Large intestine (tissue), 12 donors: ENCODE measurements at places on chromosomes 1 and 21. TPM values are rescaled to one million over a fixed set of nuclear protein-coding genes. Genes with fewer than 3 reads are reported as not detected.

The SPRR3 gene
- polyA plus RNA-seq, result not detected

The A3GALT2 gene
- polyA plus RNA-seq, result 0.10 TPM

The OR2L13 gene
- polyA plus RNA-seq, result 0.09 TPM

The ADAMTS5 gene
- polyA plus RNA-seq, result 7.8 TPM

The BARHL2 gene
- not detected for polyA plus RNA-seq

- H3K36me3 ChIP-seq, result no peaks in the 10 kb centered on the region
- H3K4me1 ChIP-seq, result no peaks in the 10 kb centered on the region
- DNase-seq, result no peak
- no peak overlapping the region for H3K27ac ChIP-seq
Measured at GRCh38 chr1:178962853-178963711, 62.6 kb upstream of the FAM20B start.

- H3K27ac ChIP-seq, result peak overlapping the region; percentile 86
- H3K27me3 ChIP-seq, result no peaks in the 10 kb centered on the region
- peak overlapping the region; percentile 88 for H3K4me3 ChIP-seq
- peaks cover 3% of the 10 kb centered on the region for H3K36me3 ChIP-seq
- peaks cover 45% of the 10 kb centered on the region for H3K4me1 ChIP-seq
Measured at GRCh38 chr1:21344750-21345443, 54.6 kb upstream of the ECE1 start.

GRCh38 chr1:116477429-116477828 is 93.4 kb downstream of the CD58 start:
- peak; percentile 87 for DNase-seq
- H3K4me3 ChIP-seq, result no peak overlapping the region
- H3K36me3 ChIP-seq, result no peaks in the 10 kb centered on the region
- peak overlapping the region; percentile 98 for H3K27ac ChIP-seq
- H3K27me3 ChIP-seq, result no peaks in the 10 kb centered on the region
- H3K4me1 ChIP-seq, result peaks cover 81% of the 10 kb centered on the region

- H3K4me1 ChIP-seq, result peaks cover 63% of the 10 kb centered on the region
- H3K27me3 ChIP-seq, result no peaks in the 10 kb centered on the region
- no peaks in the 10 kb centered on the region for H3K36me3 ChIP-seq
Measured at GRCh38 chr1:30741239-30741894, 16.2 kb downstream of the LAPTM5 start.

DNA sequence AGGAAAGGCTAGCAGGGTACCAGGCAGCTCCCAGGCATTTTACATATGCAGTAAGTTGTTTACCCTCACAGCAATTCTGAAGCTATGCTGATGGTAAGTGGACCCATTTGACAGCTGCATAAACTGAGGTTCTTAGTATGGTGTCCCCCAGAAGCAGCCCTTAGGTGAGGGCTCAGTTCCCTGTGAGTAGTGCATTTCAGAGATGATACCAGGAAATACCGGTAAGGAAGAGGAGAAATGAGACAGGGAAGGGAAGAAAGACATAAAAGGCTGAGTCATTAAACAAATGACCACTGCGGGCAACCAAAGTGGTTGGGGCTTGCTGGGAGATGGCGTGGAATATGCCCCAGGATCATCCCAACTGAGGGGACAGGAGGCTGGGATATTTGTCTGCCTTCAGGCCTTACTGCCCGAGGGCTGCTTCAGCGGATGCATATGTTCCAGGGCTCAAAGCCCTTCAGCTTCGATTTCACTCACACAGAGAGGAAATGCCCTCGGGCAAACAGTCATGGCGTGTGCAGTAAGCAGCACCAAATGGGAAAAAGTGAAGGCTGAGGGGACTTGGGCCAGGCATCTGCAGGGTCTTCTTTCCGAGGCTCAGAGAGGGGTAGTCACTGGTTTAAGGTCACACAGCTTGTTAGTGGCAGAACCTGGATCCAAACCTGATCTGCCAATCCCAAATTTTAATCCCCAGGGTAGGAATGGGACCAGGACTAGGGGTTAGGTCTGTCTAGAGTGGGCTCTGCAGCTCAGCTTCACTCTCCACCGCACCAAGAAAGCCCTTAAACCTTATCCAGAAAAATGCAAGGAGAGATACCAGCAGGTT is 133.7 kb upstream of the RUNX3 start:
- no peak overlapping the region for H3K27ac ChIP-seq
- no peaks in the 10 kb centered on the region for H3K4me1 ChIP-seq
- no peak for DNase-seq
- H3K36me3 ChIP-seq, result no peaks in the 10 kb centered on the region

- no peak overlapping the region for H3K4me3 ChIP-seq
- H3K36me3 ChIP-seq, result no peaks in the 10 kb centered on the region
- no peaks in the 10 kb centered on the region for H3K27me3 ChIP-seq
- no peaks in the 10 kb centered on the region for H3K4me1 ChIP-seq
Measured at GRCh38 chr1:107897438-107898345, 67.3 kb downstream of the VAV3 start.

GRCh38 chr1:231421546-231421970 is 529 bp downstream of the EGLN1 start:
- peaks cover 5% of the 10 kb centered on the region for H3K4me1 ChIP-seq
- H3K36me3 ChIP-seq, result no peaks in the 10 kb centered on the region
- H3K27me3 ChIP-seq, result no peaks in the 10 kb centered on the region
- H3K4me3 ChIP-seq, result peak overlapping the region; percentile 91

- no peak overlapping the region for H3K4me3 ChIP-seq
- DNase-seq, result no peak
- peaks cover 12% of the 10 kb centered on the region for H3K27me3 ChIP-seq
- no peaks in the 10 kb centered on the region for H3K36me3 ChIP-seq
- H3K4me1 ChIP-seq, result no peaks in the 10 kb centered on the region
Measured at GRCh38 chr1:36715797-36716196, 233.1 kb upstream of the CSF3R start.

DNA sequence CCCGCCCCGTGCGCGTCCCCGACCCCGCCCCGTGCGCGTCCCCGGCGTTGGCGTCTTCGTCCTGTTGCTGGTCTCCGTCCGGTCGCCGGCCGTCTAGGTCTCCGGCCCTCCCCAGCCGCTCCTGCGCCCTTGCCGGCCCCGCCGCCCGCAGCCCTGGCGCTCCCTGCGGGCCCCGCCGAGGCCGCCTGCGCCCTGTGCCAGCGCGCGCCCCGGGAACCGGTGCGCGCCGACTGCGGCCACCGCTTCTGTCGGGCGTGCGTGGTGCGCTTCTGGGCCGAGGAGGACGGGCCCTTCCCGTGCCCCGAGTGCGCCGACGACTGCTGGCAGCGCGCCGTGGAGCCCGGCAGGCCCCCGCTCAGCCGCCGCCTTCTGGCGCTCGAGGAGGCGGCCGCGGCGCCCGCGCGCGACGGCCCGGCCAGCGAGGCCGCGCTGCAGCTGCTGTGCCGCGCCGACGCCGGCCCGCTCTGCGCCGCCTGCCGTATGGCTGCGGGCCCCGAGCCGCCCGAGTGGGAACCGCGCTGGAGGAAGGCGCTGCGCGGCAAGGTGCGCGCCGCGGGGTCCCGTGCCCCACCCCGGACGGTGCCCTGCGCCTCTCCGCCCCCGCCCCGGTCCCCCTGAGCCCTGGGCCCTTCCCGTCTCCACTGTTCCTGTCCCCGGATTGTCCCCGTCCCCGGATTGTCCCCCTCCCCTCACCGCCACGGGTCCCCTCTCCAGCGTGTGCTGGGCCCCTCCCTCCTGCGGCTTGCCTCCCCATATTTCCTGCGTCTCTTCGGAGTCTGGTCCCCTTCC is at the start of gene RNF187:
RNF187 (plus strand) TSS at position 47 of the 789 bp plus-strand sequence.
- H3K4me1 ChIP-seq, result peaks cover 7% of the 10 kb centered on the region
- peaks cover 25% of the 10 kb centered on the region for H3K36me3 ChIP-seq
- peak within 1 kb of the TSS; percentile 95 for H3K4me3 ChIP-seq
- no peak for DNase-seq
- no peaks in the 10 kb centered on the region for H3K27me3 ChIP-seq
- peak within 1 kb of the TSS; percentile 99 for H3K27ac ChIP-seq

- H3K27me3 ChIP-seq, result peaks cover 41% of the 10 kb centered on the region
- H3K4me1 ChIP-seq, result peaks cover 6% of the 10 kb centered on the region
- no peak overlapping the region for H3K27ac ChIP-seq
- DNase-seq, result peak; percentile 57
- H3K36me3 ChIP-seq, result no peaks in the 10 kb centered on the region
Measured at GRCh38 chr1:228445843-228446650, 29.4 kb upstream of the TRIM17 start.

GRCh38 chr1:238628110-238628509 is 737.4 kb upstream of the ZP4 start:
- no peaks in the 10 kb centered on the region for H3K27me3 ChIP-seq
- no peak for DNase-seq
- no peak overlapping the region for H3K4me3 ChIP-seq
- no peaks in the 10 kb centered on the region for H3K4me1 ChIP-seq
- no peak overlapping the region for H3K27ac ChIP-seq
- H3K36me3 ChIP-seq, result no peaks in the 10 kb centered on the region

DNA sequence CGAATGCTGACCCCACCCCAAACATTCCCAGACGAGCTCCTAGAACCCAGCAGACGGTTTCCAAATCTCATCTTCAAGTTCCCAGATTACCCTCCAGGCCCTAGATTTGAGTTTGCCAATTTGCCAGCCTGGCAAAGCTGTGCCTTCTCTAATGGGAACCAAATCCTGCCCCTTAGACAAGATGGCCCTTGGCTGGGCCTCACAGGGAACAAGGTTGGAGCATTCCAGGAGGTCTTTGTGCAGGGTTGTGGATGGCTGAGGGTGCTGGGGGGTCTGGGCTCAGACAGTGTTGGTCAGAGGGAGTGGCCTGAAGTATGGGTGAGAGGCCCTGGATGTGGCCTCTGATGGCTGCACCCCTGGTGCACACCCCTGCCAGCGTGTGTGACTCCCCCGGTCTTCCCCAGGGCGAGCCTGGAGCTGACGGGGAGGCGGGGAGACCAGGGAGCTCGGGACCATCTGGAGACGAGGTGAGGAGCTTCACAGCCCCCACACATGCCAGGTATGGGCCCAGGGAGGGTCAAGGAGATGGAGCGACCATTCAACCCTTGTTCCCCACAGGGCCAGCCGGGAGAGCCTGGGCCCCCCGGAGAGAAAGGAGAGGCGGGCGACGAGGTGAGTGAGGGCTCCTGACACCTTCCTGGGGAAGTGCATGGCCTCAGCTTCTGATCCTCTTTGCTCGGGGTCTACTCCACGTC is 10.2 kb downstream of the COL6A1 start:
- H3K36me3 ChIP-seq, result peaks cover 75% of the 10 kb centered on the region
- peaks cover 7% of the 10 kb centered on the region for H3K4me1 ChIP-seq
- no peak overlapping the region for H3K4me3 ChIP-seq

DNA sequence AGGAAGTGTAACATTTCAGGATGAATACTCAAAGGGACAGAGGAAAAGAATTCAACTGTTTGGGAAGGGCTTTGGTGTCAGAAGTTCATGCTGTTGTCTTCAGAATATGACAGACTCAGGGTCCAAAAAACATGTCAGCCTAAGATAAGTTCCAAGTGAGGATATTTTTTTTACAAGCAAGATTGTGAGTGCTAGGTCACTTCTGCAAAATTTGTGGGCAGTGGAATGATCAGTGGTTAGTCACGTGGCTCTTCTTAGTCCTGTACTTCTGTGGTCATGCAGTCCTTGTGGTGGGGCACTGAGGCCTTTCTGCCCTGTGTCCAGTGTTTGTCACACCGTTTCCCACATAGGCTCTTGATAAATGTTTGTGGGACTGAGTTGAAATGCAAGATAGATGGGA is 5.2 kb downstream of the RGL1 start:
- no peak overlapping the region for H3K4me3 ChIP-seq
- DNase-seq, result no peak

- DNase-seq, result no peak
- peaks cover 6% of the 10 kb centered on the region for H3K4me1 ChIP-seq
- no peaks in the 10 kb centered on the region for H3K27me3 ChIP-seq
- H3K36me3 ChIP-seq, result peaks cover 42% of the 10 kb centered on the region
Measured at GRCh38 chr1:43405876-43406234, 16.2 kb downstream of the SZT2 start.

- no peak for DNase-seq
- no peaks in the 10 kb centered on the region for H3K4me1 ChIP-seq
- no peak overlapping the region for H3K27ac ChIP-seq
- H3K27me3 ChIP-seq, result no peaks in the 10 kb centered on the region
Measured at GRCh38 chr1:28341591-28341990, 12.8 kb downstream of the MED18 start.

- peak overlapping the region; percentile 44 for H3K4me3 ChIP-seq
- H3K36me3 ChIP-seq, result peaks cover 26% of the 10 kb centered on the region
- DNase-seq, result peak; percentile 38
Measured at GRCh38 chr1:20634594-20635084, 1.4 kb downstream of the PINK1 start.

- no peaks in the 10 kb centered on the region for H3K27me3 ChIP-seq
- peaks cover 4% of the 10 kb centered on the region for H3K4me1 ChIP-seq
- H3K4me3 ChIP-seq, result no peak overlapping the region
Measured at GRCh38 chr1:19700079-19700777, 35.6 kb downstream of the HTR6 start.

- H3K36me3 ChIP-seq, result peaks cover 9% of the 10 kb centered on the region
- H3K4me1 ChIP-seq, result no peaks in the 10 kb centered on the region
- no peaks in the 10 kb centered on the region for H3K27me3 ChIP-seq
- no peak overlapping the region for H3K27ac ChIP-seq
- H3K4me3 ChIP-seq, result no peak overlapping the region
Measured at GRCh38 chr1:88867743-88868521, 23.4 kb downstream of the GTF2B start.

- H3K4me3 ChIP-seq, result no peak overlapping the region
- no peak for DNase-seq
- peaks cover 14% of the 10 kb centered on the region for H3K4me1 ChIP-seq
- no peaks in the 10 kb centered on the region for H3K36me3 ChIP-seq
- H3K27ac ChIP-seq, result no peak overlapping the region
Measured at GRCh38 chr1:114512595-114513280, 1.7 kb upstream of the TRIM33 start.

- DNase-seq, result peak; percentile 4
- no peak overlapping the region for H3K27ac ChIP-seq
- H3K4me1 ChIP-seq, result no peaks in the 10 kb centered on the region
- H3K4me3 ChIP-seq, result no peak overlapping the region
- H3K27me3 ChIP-seq, result no peaks in the 10 kb centered on the region
Measured at GRCh38 chr1:197663162-197663953, 111.9 kb downstream of the DENND1B start.

GRCh38 chr1:222712253-222713090 is at the start of the genes AIDA and BROX:
TSS of gene AIDA (minus strand) at chr1:222712491. CDS start at chr1:222712317, 174 bp downstream.
TSS of gene BROX (plus strand) at chr1:222712564. CDS start at chr1:222715700, 3,136 bp downstream.
- peak within 1 kb of the TSS; percentile 81 for H3K4me3 ChIP-seq
- DNase-seq, result peak; percentile 71
- peaks cover 5% of the 10 kb centered on the region for H3K4me1 ChIP-seq
- H3K27ac ChIP-seq, result peak within 1 kb of the TSS; percentile 93
- peaks cover 11% of the 10 kb centered on the region for H3K36me3 ChIP-seq

GRCh38 chr1:6350416-6351088 is 43.0 kb downstream of the ACOT7 start:
- H3K27me3 ChIP-seq, result no peaks in the 10 kb centered on the region
- H3K27ac ChIP-seq, result no peak overlapping the region
- H3K36me3 ChIP-seq, result no peaks in the 10 kb centered on the region
- peaks cover 12% of the 10 kb centered on the region for H3K4me1 ChIP-seq
- DNase-seq, result no peak
